ENCODE measurements at places on chromosomes 4 and X. TPM values are rescaled to one million over a fixed set of nuclear protein-coding genes. Genes with fewer than 3 reads are reported as not detected.

- DNase-seq = no peak
- no peak overlapping the region for H3K27ac ChIP-seq
- no peaks in the 10 kb centered on the region for H3K4me1 ChIP-seq
- H3K36me3 ChIP-seq = no peaks in the 10 kb centered on the region
Observed at GRCh38 chr4:188154668-188155405, 15.6 kb downstream of the TRIML1 start.

GRCh38 chr4:126242679-126243390, 928.1 kb downstream of the FAT4 start:
- H3K27ac ChIP-seq = no peak overlapping the region
- H3K27me3 ChIP-seq = no peaks in the 10 kb centered on the region
- H3K4me3 ChIP-seq = no peak overlapping the region
- no peak for DNase-seq
- H3K36me3 ChIP-seq = no peaks in the 10 kb centered on the region
- no peaks in the 10 kb centered on the region for H3K4me1 ChIP-seq

- no peaks in the 10 kb centered on the region for H3K27me3 ChIP-seq
- H3K27ac ChIP-seq = no peak overlapping the region
- no peaks in the 10 kb centered on the region for H3K36me3 ChIP-seq
- no peak overlapping the region for H3K4me3 ChIP-seq
- DNase-seq = no peak
Observed at GRCh38 chr4:54509057-54509456, 148.7 kb upstream of the KIT start.

Gene YIPF7
- total RNA-seq = not detected

Gene DGKQ
- 14.7 TPM for total RNA-seq

DNA sequence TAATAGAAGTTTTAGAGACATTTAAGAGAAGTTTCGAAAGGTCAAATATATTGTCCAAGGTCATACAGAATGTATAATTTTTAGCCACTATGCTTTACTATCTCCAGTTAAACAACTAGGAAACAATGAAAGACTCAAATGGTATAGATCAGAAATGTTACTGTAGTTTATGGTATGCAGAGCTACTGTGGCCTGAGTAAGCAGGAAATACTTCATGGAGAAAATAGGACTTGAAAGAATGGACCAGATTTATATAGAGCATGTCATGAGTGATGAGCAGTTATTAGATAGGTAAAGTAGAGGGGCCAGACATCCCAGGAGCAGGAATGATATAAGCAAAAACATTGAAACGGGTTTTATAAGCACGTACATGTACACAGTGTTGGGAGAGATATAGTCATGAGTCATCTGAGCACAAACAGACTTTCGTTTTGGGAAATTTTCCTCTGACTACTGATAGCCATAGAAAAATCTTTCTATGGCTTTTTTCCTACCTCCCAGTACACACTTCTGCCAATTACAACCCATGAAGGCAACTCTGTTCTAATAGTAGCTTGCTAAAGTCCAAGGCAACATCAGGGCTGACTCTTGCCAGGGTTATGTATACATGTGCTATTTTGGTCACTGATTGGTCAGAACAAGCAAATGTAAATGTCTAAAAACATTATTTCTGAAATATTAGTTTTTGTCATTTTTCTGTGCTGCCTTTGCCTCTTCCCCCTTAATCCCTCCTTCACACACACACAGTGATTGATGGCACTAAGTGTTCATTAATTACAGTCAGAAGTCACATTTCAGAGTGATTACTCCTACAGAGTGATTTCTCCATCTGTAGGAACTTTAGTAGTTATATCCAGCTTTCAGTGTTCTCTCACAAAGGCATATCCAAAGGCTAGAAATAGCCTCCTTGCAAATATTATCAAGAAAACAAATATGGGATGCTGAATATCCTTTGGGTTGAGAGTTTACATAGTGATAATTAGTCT, 198.7 kb downstream of the ENOX2 start:
- H3K27me3 ChIP-seq = no peaks in the 10 kb centered on the region
- no peak for DNase-seq
- no peaks in the 10 kb centered on the region for H3K4me1 ChIP-seq
- H3K27ac ChIP-seq = no peak overlapping the region
- no peak overlapping the region for H3K4me3 ChIP-seq
- no peaks in the 10 kb centered on the region for H3K36me3 ChIP-seq

GRCh38 chrX:108072746-108073145, 18.6 kb downstream of the PSMD10 start:
- peaks cover 4% of the 10 kb centered on the region for H3K27me3 ChIP-seq
- no peak for DNase-seq
- H3K36me3 ChIP-seq = no peaks in the 10 kb centered on the region
- H3K4me3 ChIP-seq = no peak overlapping the region
- H3K4me1 ChIP-seq = no peaks in the 10 kb centered on the region

Gene DAPP1
- 35.8 TPM for total RNA-seq

Gene HPSE
- total RNA-seq = 30.4 TPM

DNA sequence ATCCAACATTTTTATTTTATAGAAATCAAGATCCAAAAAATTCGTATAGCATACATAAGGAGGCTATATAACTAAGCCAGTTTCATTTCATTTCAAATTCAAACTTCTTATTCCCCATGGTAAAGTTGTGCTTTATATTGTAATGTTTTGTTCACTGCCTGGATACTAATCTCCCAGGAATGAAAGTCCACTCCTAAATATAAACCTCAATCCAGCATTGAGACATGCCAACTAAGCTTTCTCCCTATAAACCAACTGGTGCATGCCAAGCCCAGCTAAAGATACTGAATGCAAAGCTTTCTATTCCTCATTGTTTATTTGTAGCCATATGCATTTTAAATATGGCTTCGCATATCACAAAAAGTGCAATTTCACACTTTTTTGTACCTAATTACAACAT, 63.8 kb upstream of the INPP4B start:
- no peaks in the 10 kb centered on the region for H3K36me3 ChIP-seq
- H3K4me3 ChIP-seq = no peak overlapping the region
- peaks cover 12% of the 10 kb centered on the region for H3K27me3 ChIP-seq
- no peak overlapping the region for H3K27ac ChIP-seq

Gene ADGRG2
- total RNA-seq = not detected

DNA sequence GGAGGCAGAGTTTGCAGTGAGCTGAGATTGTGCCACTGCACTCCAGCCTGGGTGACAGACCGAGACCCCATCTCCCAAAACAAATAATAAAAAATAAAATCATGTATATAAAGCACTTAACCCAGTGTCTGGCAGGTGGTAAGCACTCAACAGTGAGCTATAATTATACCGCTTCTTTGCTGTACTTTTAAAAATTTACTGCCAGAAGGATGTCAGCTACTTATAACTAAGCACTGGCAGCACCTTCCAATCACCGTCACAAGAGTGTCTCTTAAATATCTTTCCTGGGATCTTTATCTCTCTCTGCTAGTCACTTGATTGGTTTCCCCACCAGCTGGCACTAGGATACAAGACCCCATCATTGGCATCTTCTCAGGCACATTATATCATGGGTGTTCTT, 53.9 kb upstream of the DAPP1 start:
- H3K4me3 ChIP-seq = no peak overlapping the region
- H3K27ac ChIP-seq = no peak overlapping the region
- H3K27me3 ChIP-seq = peaks cover 7% of the 10 kb centered on the region
- peaks cover 4% of the 10 kb centered on the region for H3K4me1 ChIP-seq

GRCh38 chr4:75490155-75490554, 24.0 kb downstream of the RCHY1 start:
- H3K27me3 ChIP-seq = no peaks in the 10 kb centered on the region
- H3K27ac ChIP-seq = no peak overlapping the region
- no peak overlapping the region for H3K4me3 ChIP-seq
- no peak for DNase-seq
- H3K4me1 ChIP-seq = peaks cover 7% of the 10 kb centered on the region

DNA sequence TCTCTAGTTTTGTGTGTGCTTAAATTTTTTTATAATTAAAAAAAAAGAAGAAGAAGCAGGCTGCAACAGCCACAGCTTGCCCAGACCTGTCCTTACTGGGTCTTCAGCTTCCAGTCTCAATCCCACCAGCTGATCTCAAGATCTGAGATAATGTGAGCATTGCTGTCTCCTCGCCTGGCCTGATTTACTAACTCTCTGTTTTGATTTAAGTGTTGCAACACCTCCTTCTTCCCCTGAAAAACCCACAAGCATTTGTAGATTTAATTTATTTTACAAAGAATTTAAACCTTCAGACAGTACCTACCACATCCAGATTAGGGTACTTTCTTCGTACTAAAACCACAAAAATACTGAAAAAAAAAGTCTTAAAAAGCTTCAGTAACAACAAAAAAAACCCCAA, 38.0 kb downstream of the FAM241A start:
- H3K36me3 ChIP-seq = peaks cover 5% of the 10 kb centered on the region
- H3K4me3 ChIP-seq = no peak overlapping the region
- DNase-seq = no peak

DNA sequence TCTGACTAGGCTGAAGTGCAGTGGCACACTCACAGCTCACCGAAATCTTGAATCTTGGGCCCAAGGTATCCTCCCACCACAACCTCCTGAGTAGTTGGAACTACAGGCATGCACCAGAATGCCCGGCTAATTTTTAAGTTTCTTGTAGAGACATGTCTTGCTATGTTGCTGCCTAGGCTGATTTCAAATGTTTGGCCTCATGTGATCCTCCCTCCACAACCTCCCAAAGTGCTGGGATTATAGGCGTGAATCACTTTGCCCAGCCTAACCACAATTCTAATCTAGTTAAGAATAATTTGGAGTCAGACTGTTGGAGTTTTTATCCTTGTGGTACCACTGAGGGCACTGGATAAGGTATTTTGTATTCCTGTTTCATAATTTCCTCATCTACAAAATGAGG, 317.5 kb upstream of the AGA start:
- no peak overlapping the region for H3K27ac ChIP-seq
- no peaks in the 10 kb centered on the region for H3K36me3 ChIP-seq
- H3K4me1 ChIP-seq = no peaks in the 10 kb centered on the region
- H3K27me3 ChIP-seq = no peaks in the 10 kb centered on the region
- no peak overlapping the region for H3K4me3 ChIP-seq
- DNase-seq = no peak

Gene YY2
- 1.3 TPM for total RNA-seq

GRCh38 chrX:108159028-108159670, 67.6 kb downstream of the ATG4A start:
- H3K4me1 ChIP-seq = peaks cover 9% of the 10 kb centered on the region
- no peak overlapping the region for H3K4me3 ChIP-seq
- H3K36me3 ChIP-seq = peaks cover 5% of the 10 kb centered on the region
- no peaks in the 10 kb centered on the region for H3K27me3 ChIP-seq
- no peak for DNase-seq
- H3K27ac ChIP-seq = no peak overlapping the region

Gene TLR10
- total RNA-seq = 0.53 TPM

Gene NR3C2
- total RNA-seq = 4.1 TPM

DNA sequence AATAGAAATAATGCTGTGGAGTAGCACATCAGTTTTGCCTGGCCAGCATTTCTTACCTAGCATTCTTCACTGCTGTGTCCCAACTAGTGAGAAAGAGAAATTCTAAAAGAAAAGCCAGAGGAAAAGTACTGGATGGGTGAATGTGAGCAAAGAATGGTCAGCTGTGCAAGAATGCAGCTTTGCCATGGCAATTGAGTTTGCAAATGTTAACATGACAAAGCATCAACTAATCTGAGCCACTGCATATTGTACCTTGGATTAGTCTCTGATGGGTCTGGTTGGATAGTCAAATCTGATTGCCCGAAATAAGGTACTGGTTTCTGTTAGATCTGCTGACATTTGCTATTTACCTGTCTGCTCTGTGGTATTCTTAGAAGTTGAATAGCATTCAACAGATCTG, 38.7 kb downstream of the ADD1 start:
- no peak overlapping the region for H3K4me3 ChIP-seq
- no peaks in the 10 kb centered on the region for H3K27me3 ChIP-seq
- DNase-seq = no peak
- H3K27ac ChIP-seq = no peak overlapping the region
- peaks cover 18% of the 10 kb centered on the region for H3K4me1 ChIP-seq

DNA sequence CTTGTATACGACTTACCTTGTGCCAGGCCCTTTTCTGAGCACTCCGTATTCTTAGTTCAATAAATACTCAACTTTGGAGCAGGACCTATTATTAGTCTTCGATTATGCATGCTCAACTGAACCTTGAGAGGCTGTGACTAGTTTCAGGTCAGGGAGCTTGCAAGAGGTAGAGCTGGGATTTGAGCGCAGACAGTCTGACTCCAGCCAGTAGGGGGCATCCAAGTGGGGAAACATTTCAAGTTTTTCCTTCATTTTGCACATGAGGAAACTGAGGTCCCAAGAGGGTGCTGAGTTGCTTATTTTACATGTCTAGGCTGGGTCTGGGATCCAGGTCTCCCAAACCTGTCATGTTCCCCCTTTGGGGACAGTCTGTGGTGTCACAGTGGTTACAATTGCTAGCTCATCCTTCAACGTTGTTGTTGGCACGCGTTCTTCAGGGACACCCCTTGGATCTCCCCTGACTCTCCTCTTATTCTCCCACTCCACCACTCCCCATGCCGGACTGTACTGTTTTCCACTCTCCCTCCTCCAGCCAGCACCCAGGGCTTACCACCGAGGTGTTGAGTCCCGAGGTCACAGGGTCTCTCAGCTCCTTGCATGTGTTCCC, 6.7 kb upstream of the PRICKLE3 start:
- peaks cover 2% of the 10 kb centered on the region for H3K36me3 ChIP-seq
- peak overlapping the region; percentile 49 for H3K4me3 ChIP-seq
- no peaks in the 10 kb centered on the region for H3K27me3 ChIP-seq
- peaks cover 39% of the 10 kb centered on the region for H3K4me1 ChIP-seq

GRCh38 chr4:154560824-154561231, 2.0 kb upstream of the FGB start:
- no peak for DNase-seq
- H3K4me1 ChIP-seq = no peaks in the 10 kb centered on the region
- H3K27ac ChIP-seq = no peak overlapping the region
- no peak overlapping the region for H3K4me3 ChIP-seq

DNA sequence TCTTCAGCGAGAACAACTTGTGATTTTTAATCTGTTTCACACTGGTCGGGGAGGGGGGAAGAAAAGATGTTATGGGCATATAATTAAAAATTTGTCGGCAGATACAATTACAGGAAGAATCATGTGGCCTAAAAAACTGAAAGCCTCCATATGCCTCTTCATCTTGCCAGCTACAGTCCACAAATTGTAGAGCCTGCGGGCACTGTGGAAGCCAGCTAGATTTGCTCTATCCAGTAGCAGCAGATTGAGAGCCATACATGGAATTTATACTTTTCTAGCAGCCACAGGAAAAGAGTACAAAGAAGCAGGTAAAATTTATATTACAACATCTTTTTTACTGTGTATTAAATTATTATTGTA, 147.3 kb downstream of the TBL1X start:
- H3K27ac ChIP-seq = no peak overlapping the region
- no peaks in the 10 kb centered on the region for H3K36me3 ChIP-seq
- no peak for DNase-seq
- no peak overlapping the region for H3K4me3 ChIP-seq
- no peaks in the 10 kb centered on the region for H3K4me1 ChIP-seq
- no peaks in the 10 kb centered on the region for H3K27me3 ChIP-seq

GRCh38 chrX:3815896-3816664, 102.6 kb upstream of the PRKX start:
- peak overlapping the region; percentile 56 for H3K27ac ChIP-seq
- peak; percentile 33 for DNase-seq
- H3K36me3 ChIP-seq = peaks cover 12% of the 10 kb centered on the region
- H3K27me3 ChIP-seq = no peaks in the 10 kb centered on the region
- H3K4me1 ChIP-seq = peaks cover 20% of the 10 kb centered on the region
